Uterus (tissue), 4 donors: ENCODE measurements at places on chromosomes 1 and 21. TPM values are rescaled to one million over a fixed set of nuclear protein-coding genes. Genes with fewer than 3 reads are reported as not detected.

GRCh38 chr1:234720709-234721441 is 110.9 kb upstream of the IRF2BP2 start:
- no peak overlapping the region for H3K4me3 ChIP-seq
- DNase-seq, result no peak
- H3K4me1 ChIP-seq, result peaks cover 26% of the 10 kb centered on the region

ZNF683 gene
- total RNA-seq, result not detected

DNA sequence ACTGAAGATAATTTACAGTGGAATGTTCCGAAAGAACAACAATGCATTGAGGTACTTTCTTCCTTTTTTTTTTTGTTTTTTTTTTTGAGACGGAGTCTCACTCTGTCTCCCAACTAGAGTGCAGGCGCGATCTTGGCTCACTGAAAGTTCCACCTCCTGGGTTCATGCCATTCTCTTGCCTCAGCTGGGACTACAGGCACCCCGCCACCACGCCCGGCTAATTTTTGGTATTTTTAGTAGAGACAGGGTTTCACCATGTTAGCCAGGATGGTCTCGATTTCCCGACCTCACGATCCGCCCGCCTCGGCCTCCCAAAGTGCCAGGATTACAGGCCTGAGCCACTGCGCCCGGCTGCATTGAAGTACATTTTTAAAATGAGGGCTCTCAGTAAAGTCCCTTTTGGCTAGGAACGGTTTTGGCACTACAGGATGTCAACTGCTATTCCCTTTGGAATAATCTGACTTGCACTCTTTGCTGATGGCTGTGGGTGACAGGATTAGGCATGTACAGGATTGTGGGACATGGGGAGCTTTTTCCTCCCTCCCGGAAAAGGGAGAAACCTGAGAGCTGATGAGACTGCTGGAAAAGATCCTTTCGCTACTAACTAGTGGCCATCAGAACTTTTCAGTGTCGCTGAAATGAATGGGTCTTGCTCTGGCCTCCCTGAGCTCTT is 56.9 kb upstream of the EDEM3 start:
- H3K27ac ChIP-seq, result peak overlapping the region; percentile 66
- H3K4me1 ChIP-seq, result no peaks in the 10 kb centered on the region
- peak; percentile 46 for DNase-seq

DNA sequence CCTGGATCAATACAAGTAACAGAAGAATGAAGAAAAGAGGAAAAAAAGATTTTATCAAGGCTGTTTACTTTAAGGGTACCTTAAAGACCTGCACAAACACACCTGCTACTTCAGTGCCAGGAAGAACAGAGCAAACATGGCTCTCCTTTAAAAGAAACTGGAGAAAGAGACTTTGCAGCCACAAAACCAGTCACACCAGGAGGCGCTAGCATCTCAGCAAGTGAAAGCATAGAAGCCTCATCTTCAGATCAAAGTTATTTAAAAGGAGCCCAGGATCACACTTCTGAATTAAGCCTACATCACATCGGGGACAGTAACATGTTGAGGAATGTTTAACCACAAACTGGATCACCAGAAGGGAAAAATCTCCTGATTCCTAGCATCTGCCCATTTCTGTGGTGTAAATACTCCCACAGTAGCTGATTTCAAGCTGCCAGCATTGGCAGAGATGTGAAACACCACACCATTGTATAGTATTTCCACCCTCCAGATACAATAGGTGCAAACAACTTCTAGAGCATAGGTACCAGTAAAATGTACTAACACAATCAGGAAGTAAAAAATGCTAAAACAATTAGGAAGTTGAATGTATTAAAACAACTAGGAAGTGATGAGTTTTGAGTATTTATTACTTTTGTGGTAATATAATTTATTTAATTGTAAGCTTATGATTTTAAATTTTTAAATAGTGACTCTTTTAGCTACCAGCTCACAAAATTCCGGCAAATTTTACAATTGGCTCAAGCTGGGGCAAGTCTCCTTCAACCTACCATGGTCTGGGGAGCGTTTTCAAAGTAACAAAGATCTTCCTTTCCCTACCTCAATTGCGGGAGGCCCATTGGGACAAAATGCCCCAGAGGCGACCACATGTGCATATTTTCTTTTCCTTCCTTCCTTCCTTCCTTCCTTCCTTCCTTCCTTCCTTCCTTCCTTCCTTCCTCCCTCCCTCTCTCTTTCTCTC is 105.3 kb upstream of the CLDN14 start:
- DNase-seq, result no peak
- H3K36me3 ChIP-seq, result no peaks in the 10 kb centered on the region
- H3K4me3 ChIP-seq, result no peak overlapping the region
- no peaks in the 10 kb centered on the region for H3K27me3 ChIP-seq
- H3K4me1 ChIP-seq, result no peaks in the 10 kb centered on the region
- H3K27ac ChIP-seq, result no peak overlapping the region

DNA sequence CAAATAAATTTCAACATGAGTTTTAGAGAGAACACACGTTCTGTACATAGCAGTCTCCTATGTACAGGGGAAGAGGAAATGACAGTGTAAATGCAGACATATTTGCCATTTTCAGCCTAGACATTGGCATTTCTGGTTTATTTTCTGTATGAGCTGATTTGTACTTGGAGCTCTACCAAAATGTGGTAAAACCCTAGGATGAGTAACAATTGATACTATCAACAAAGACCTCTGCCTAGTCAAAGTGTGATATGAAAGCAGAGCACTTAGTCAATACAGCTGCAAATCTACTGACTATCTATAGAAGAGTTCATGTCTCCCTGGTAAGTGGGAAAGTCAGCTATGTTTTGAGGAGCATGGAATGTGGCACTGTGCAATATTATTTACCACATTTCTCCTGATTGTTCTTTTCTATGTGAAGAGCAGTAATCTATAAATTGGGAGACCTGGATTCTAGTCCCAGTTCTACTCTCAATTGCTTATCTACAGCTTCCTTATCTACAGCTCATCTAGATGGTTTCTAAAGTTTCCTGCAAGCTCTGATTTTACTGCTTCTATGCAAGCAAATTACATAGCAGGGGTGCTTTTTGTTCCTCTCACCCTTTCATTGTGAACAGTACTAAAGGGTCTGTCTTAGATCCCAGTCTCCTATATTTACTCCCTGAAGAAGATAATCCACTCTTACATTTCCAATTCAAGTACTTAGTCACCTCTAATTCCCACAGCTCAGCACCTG is 334.2 kb downstream of the NTNG1 start:
- no peaks in the 10 kb centered on the region for H3K4me1 ChIP-seq
- DNase-seq, result no peak
- no peak overlapping the region for H3K27ac ChIP-seq
- no peak overlapping the region for H3K4me3 ChIP-seq

GRCh38 chr1:34984435-34984792 is 733 bp downstream of the TMEM35B start:
- peak overlapping the region; percentile 43 for H3K4me3 ChIP-seq
- no peak for DNase-seq
- H3K27me3 ChIP-seq, result no peaks in the 10 kb centered on the region
- H3K27ac ChIP-seq, result peak overlapping the region; percentile 86

GRCh38 chr1:67401443-67401842 is 28.8 kb downstream of the SERBP1 start:
- no peak overlapping the region for H3K4me3 ChIP-seq
- H3K4me1 ChIP-seq, result no peaks in the 10 kb centered on the region
- H3K27ac ChIP-seq, result no peak overlapping the region
- H3K36me3 ChIP-seq, result no peaks in the 10 kb centered on the region
- DNase-seq, result no peak

DNA sequence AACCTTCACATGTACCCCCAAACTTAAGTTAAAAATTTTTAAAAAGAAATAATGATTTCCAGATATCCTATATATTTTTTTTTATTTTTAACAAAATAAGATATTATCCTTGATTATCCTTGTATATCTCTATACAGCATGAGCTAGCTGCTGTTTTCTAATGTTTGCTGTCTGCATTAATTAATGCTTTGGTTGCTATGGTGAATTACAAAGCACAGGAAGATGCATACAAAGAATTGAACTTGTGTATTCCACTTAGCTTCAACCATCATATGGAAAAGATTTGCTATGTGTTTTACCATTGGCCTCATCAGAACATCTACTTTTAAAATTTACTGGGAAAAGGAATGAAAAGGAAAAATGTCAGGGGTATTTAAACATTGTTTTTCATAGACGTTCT is 35.4 kb downstream of the VPS45 start:
- no peaks in the 10 kb centered on the region for H3K36me3 ChIP-seq
- no peak overlapping the region for H3K27ac ChIP-seq
- no peaks in the 10 kb centered on the region for H3K4me1 ChIP-seq
- H3K27me3 ChIP-seq, result no peaks in the 10 kb centered on the region
- DNase-seq, result no peak

DNA sequence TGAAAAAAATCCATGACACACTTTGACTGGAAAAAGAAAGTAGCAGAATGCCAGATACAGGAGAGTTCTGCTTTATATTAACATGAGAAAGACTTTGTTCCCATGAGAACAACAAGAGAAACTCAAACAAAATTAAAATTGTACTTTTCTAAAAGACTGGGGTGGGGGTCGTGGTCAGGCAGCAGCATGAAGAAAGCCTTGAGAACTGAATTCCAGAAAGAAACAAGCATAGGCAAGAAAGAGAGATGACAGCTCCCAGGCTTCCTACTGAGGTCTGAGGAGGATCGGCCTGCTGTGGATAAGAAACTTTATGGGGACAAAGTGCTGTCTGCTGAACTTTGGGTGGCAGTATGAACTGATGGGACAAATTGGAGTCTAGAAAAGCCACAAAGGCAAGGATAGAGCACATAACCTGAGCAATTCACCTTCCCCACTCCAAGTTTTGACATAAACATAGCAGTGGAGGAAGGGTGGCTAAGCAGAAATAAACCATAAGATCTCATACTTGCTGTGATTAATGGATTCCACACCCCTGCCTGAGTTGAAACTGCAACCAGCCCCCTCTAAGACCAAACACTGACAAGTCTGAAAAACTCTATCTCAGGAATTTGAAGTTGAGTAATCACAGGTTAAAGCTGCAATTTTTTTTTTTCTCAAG is 43.7 kb downstream of the COL6A1 start:
- no peak overlapping the region for H3K4me3 ChIP-seq
- no peak for DNase-seq
- H3K36me3 ChIP-seq, result no peaks in the 10 kb centered on the region
- H3K27me3 ChIP-seq, result no peaks in the 10 kb centered on the region
- H3K4me1 ChIP-seq, result no peaks in the 10 kb centered on the region
- H3K27ac ChIP-seq, result peak overlapping the region; percentile 79

- no peak overlapping the region for H3K27ac ChIP-seq
- H3K27me3 ChIP-seq, result no peaks in the 10 kb centered on the region
- H3K4me3 ChIP-seq, result no peak overlapping the region
- no peaks in the 10 kb centered on the region for H3K4me1 ChIP-seq
Observed at GRCh38 chr21:45496968-45497845, 45.0 kb downstream of the SLC19A1 start.

GRCh38 chr1:23290836-23291565 is 53.1 kb downstream of the HNRNPR start:
- peak overlapping the region; percentile 5 for H3K27ac ChIP-seq
- H3K4me3 ChIP-seq, result no peak overlapping the region
- DNase-seq, result no peak
- no peaks in the 10 kb centered on the region for H3K36me3 ChIP-seq
